ENCODE measurements at places on chromosomes 2 and 18.

- no peak for DNase-seq
Measured at GRCh38 chr2:26672818-26673393, 19.6 kb upstream of the KCNK3 start.

DNA sequence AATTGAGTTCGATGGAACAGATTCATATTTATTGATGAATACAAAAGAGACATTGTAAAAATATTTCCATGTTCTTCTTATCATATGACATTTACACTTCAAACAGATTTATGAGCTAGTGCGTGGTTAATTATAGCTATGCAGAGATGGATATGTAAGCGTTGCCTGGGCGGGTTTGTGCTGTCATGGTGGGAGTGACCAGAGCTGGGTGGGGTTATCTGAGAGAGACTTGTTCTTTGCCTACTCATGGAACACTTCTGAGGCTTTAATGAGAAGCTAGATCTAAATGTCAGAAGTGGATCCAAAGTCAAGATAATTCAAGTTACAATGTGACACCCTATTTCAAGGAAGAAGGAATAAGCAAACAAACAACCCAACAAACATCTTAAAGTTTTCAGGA lies 162.3 kb upstream of the ZEB2 start:
- DNase-seq: no peak

GRCh38 chr2:148599109-148599991 lies 45.2 kb upstream of the EPC2 start:
- no peak for DNase-seq

- DNase-seq: no peak
Measured at GRCh38 chr2:70834881-70835280, 735 bp downstream of the CD207 start.

- DNase-seq: no peak
Measured at GRCh38 chr2:49335546-49335945, 181.2 kb upstream of the FSHR start.

GRCh38 chr18:56414357-56414756 lies 224.0 kb downstream of the TXNL1 start:
- DNase-seq: no peak

GRCh38 chr18:37630334-37630733 lies 64.7 kb upstream of the CELF4 start:
- DNase-seq: no peak

- DNase-seq: peak; percentile 48
Measured at GRCh38 chr2:37890893-37891495, 34.1 kb upstream of the RMDN2 start.

Data from naive B cell (primary cell).